ENCODE measurements at places on chromosomes 7 and 10.

DNA sequence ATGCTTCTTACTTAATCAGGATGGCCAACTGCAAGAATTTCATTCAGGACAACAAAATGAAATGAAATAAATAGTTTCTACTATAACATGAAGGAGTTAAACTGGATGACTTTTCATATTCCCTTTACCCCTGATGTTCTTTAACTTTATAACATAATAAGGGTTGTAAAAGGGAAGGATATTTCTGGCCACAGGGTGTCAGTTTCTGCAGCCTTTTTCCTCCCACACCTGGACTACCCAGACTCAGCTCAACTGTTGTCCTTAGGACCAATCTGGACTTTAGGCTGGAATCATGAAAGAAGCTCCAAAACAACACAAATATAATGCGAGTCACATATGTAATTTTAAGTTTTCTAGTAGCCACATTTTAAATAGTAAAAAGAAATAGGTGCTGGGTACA is 43.4 kb downstream of the PRPS1L1 start:
- DNase-seq = no peak

- DNase-seq = no peak
These were observed 105.7 kb upstream of the INSIG1 start for GRCh38 chr7:155191901-155192478.

DNA sequence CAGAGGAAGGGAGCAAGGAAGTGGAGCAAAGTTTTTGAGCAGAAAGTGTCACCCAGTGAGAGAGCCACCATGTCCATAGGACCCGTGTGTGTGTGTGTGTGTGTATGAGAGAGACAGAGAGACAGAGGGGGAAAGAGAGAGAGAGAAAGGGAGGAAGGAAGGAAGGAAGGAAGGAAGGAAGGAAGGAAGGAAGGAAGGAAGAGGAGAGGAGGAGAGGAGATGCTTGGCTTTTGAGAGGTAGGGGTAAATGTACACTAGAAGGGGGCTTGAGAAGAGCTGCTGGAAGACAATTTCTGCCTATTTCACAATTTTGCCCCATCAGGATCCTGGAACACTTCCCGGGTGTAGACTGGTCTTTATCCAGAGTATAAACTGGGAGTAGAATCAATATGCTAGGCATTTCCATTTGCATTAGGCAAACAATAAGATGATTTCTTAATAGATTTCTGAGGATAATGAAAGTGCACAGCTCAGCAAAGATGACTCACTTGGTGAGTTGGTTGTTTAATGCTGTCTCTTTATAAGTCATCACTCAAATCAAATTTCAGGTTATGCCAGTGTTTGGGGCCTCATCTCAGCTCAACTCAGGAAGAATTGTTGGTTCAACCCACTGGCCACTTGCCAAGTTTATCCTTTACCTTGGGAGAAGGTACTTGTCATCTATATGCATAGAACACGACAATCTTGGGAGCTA is 70.0 kb upstream of the FAM13C start:
- DNase-seq = no peak

DNA sequence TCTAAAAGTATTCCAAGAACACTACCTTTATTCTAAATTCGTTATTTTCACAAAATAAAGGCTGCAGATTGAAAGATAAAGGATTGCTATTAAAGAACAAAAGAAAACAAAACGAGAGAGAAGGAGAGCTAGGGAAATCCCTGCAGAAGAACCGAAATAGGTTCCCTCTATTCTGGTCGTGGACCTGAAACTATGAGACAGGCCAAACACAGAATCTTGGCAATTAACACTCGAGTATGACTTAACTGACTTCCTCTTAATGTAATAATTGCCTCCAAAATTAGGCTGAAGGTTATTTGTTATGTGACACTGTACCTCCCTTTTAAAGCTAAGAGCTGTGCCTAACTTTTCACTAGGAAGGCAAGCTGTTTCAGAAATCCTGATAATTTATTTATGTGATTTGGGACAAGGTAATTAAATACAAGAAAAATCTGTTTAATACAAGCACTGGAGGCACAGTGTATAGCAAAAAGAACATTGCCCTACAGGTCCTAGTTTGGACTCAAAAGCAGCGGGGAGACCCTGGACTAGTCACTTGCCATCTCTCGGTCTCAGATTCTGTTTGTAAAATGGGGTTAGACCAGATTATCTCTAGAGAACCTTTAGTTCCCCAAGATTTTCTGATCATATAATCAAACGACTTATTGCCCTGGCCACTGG is 11.6 kb downstream of the NAMPT start:
- DNase-seq = no peak

DNA sequence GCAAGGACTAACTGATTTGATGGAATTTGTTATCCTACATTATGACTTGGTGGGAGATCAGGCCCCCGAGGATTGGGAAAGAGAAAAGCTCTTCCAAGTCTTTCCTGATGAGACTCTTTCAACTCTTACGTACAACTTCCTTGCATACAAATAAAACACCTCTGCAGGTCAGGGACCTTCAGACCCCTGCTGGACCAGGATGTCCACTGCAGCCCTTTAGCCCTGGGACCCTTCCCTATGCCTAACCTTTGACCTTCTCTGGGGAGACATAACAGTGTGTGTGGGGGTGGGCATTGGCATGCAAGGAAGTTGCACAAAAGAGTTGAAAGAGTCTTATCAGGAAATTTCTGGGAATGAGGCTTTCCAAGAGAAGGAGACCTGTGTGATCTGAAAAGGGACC is 859.4 kb downstream of the TYW1 start:
- peak; percentile 35 for DNase-seq

DNA sequence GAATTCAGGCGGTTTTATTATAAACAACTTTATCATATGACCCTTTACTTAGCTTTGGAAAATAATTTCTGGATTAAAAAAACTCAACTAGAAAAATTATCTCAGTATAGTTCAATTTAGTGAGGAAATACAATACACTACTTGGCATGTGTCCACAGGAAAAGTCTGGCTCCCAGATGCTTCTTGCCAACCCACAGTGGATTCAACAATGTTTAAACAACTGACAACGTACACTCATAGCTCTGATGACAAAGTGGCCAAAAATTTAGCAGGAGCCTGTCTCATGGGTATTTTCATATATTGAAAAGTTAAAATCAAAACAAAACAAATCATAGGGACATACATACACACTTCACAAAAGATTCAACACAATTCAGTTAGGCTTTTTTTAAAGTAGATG is 158.8 kb downstream of the SKAP2 start:
- no peak for DNase-seq

GRCh38 chr7:32299133-32299702 is 191.0 kb downstream of the LSM5 start:
- DNase-seq = peak; percentile 73

DNA sequence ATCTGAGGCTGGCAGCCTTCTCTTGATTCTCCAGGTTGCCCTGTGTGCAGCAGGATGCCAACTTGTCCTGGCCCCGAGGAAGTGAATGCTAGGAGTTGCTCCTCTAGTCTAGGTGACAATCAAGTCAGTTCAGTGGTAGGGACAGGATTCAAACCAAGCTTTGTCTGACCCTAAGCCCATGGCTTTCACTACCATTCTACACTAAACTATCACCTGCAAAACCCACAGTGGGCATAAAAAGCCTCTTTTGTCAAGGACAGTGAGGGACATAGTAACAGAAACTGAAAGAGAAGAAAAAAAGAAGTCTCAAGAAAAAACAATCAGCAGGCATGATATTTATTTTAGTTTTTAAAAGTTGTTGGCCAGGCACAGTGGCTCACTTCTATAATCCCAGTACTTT is 33.5 kb downstream of the KCNMA1 start:
- no peak for DNase-seq

GRCh38 chr7:85065306-85065705 is 121.5 kb downstream of the SEMA3D start:
- DNase-seq = no peak

GRCh38 chr10:51986516-51986915 is 287.1 kb upstream of the CSTF2T start:
- DNase-seq = no peak

DNA sequence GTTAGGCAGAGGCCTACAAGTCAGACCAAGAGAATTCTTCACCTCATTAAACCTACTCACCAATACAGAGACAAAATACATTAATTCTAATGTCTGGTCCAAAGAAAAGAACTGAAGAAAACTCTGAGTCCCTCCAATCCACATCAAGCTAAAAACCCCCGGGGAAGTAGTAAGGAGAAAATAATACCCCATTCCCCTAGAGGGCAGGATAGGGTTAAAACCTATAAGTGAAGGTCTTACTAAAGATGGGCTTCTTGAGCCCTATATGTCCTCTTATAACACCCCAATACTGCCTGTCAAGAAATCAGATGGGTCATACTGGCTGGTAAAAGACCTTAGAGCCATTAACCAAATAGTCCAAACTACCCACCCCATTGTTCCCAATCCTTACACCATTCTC is 141.3 kb upstream of the TMEM106B start:
- no peak for DNase-seq

DNA sequence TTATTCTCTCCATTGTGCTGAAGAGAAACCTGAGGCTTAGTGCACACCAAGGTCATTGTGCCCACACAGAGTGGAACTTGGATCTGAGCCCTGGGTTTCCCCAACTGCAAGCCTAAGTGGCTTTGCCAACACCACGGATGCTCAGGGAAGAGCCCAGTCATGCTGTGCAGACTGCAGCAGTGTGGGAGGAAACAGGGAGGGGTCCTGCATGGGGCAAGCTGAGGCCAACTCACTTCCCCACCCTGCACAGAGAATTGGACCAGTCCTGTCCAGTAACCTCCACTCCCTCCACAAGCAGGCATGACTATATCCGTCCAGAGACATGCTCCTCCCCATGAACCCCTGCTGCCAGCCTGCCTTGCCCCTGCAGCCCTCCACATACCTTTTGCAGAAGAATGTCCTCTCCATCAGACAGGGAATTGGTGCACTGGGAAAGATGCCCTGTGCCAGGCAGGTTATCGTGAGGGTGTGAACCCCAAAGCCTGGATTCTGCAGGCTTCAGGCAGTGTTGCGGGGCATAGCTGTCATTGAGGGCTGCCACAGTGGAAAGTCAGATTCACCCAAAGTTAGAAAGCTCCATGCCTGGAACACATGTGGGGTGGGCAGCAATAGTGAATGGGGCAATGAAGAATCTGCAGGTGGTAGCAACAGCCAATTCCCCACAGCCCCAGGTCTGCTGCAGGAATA is 44.9 kb downstream of the DRGX start:
- DNase-seq = no peak

- no peak for DNase-seq
These were observed 14.4 kb upstream of the SPRN start for GRCh38 chr10:133438711-133439273.

- DNase-seq = peak; percentile 68
These were observed 860 bp upstream of the WDR86 start for GRCh38 chr7:151410405-151411390.

DNA sequence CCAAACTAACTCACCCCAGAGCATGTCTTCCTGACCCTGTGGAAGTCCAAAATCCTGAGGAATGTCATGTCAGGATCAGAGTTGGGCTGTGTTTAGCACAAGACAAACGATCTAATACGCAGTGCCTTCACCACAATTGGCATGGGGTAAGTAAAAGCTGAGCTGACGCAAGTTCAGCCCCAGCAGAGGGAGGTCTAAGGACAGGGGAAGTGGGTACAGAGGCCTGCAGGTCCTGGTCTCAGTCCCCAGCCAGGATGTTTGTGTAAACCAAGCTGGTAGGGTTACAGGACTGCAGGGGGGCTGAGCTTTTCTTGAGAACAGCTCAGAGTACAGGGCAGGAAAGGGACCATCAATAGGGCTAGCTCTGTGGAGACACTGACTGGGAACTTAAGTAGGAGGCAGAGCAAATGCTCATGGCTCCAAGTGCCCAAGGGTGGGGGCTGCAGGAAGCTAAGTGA is 5.3 kb upstream of the KCNIP2 start:
- DNase-seq = peak; percentile 48

- no peak for DNase-seq
These were observed 115.8 kb downstream of the SORBS1 start for GRCh38 chr10:95445223-95445836.

DNA sequence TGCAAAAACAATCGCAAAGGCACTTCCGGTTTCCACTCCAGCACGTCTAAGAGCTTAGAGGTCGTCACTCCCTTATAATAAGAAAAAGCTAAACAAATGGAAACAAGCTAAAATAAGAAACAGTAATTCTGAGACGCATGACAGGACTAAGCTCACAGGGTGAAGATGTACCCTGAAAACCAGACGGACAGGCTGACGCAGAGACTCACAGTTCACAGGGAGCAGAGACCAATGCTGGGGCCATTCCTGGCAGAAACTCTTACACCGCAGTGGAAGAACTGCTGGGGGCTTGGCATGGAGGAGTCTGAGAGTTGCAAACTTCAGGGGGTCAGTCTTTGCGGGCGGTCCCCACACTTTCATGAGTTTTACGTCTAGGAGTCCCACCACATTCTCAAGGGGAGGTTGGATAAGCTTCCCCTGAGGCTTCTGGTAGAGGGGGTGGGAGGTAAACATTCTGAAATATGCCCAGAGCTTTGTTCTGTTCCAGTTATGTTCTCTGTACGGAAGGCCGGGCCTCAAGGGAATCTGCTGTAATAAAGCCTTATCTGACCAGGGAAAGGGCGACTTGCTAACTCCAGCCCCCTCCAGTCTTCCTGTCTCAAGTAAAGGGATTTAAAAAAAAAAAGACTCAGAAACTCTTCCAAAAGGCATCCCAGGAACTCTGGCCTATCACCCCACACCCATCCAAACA is 47.8 kb downstream of the BRI3 start:
- no peak for DNase-seq

- DNase-seq = peak; percentile 92
These were observed 6.3 kb downstream of the ATG9B start for GRCh38 chr7:151017953-151018420.

- DNase-seq = no peak
These were observed 92.3 kb downstream of the CCDC7 start for GRCh38 chr10:32538256-32538655.

- no peak for DNase-seq
These were observed 41.1 kb upstream of the EN2 start for GRCh38 chr7:155416646-155417380.

All from H9 (cell line).